ENCODE measurements at places on chromosomes 1 and 21.

GRCh38 chr1:224069138-224069537 lies 44.8 kb upstream of the FBXO28 start:
- no peak for DNase-seq

- DNase-seq: no peak
Measured at GRCh38 chr1:169295425-169295824, 72.2 kb downstream of the NME7 start.

DNA sequence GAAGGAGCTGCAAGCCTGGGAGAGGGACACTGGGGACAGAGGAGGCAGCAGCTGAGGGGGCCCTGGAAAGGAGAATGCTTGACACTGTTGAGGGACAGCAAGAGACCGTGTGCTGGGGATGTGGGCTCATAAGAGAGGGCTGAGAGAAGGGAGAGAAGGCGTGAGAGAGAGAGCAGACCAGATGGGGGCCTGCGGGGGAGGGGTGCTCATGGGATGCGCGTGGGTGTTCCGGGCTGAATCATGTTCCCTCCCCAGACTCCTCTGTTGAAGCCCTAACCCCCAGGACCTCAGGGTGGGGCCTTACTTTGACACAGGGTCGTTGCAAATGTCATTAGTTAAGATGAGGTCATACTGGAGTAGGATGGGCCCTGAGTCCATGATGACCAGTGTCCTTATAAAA lies 40.8 kb downstream of the NTPCR start:
- no peak for DNase-seq

GRCh38 chr1:248834343-248834940 lies 3.6 kb upstream of the ZNF672 start:
- DNase-seq: no peak

GRCh38 chr1:25568090-25568833 lies 24.9 kb downstream of the LDLRAP1 start:
- no peak for DNase-seq

DNA sequence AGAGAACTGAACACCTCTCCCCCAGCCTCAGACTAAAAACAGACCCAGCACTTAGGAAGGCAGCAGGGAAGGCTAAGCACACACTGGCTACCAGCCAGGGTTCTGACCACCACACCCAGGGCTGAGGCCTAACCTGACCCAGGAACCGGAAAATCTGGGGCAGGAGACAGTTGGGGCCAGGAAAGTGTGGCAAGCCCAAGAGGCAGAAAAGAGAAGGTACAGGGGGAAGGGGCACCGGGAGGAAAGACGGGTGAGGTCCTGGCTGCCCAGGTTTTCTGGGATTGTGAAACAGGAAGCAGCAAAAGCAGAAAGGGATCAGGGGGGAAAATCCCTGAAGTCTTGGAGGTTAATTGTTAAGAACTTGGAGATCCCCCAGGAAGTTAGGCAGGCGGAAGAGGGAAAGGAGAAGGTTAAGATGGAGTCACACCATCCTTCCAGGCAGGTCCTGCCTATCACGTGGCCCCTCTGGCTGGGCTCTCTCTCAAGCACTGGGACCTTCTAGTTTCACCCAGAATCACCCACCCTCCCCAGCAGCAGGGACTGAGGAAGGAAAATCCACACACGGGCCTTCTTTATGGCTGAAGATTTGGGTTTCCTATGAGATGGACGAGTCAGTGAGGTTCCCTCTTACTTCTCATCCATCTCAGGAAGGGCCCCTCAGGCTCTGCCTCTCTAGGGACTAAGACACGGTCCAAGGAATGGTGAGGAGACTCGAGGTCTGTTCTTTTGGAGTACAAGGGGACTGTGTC lies 2.6 kb downstream of the HDGF start:
- no peak for DNase-seq

DNA sequence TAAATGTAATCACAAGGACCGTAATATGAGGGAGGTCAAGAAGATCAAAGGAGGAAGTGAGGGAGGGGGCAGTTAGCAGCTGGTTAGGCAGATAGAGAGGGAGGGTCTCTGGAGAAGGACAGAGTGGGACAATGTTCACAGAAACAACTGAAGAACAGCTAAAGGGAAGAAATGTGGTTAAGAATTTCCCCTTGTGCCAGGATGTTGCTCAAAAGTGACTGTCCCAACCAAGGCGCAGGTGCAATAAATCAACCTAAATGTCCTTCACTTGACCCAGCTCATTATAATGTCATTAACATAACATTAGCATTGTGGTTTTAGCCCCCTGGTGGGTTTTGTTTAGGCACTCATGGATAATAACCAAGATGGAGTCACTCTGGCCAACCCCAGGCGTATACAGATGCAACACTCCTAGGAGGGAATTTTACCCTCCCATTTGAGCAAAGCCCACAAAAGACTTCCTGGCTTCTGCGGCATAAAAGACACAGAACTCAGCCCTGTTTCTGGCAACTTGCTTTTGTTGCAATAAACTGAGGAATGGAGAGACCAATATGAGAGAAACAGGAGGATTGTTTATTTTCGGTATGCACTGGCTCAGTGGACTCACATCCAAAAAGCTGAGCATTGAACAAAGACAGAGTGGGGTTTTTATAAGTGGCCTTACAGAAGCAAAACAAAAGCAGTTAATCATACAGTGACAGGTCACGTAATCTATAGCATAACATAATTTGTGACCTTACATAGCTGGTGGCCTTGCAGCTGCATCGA lies 7.3 kb upstream of the CA6 start:
- DNase-seq: no peak

DNA sequence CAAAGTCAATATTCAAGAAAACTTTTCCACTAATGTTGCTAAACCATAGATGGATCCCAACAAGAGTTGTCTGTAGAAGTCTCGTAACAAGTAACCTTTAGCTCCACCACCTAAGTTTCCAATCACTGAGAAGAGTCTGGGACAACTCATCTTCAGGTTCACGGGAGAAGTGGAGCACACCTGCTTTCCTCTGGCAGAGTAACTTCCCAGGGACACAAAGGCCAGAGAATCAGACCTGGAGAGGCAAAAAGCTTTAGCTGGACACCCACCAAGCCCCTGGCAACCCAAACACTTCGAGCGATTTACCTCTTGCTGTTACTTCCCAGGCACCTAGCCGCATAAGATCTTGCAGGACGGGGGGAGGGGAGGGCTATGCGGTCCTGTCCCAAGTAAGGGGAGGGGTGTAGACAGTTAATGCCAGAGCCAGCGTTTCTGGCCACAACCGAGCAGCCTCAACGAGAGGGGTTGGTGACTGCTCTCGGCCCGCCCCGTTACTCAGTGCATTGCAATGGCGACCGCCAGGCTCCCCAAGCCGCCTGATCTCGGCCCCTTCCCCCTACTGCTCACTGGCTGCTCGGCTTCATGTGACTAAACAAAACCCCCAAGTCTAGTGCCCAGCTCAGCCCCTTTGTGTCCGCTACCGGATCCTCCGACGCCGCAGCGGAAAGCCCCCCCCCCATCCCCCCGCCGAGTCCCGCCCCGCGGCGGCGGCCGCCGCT lies 709 bp downstream of the ZNF644 start:
- DNase-seq: peak; percentile 68

GRCh38 chr1:17881761-17882160 lies 126.6 kb downstream of the ACTL8 start:
- DNase-seq: no peak

- DNase-seq: no peak
Measured at GRCh38 chr1:5250336-5250735, 595.9 kb downstream of the AJAP1 start.

DNA sequence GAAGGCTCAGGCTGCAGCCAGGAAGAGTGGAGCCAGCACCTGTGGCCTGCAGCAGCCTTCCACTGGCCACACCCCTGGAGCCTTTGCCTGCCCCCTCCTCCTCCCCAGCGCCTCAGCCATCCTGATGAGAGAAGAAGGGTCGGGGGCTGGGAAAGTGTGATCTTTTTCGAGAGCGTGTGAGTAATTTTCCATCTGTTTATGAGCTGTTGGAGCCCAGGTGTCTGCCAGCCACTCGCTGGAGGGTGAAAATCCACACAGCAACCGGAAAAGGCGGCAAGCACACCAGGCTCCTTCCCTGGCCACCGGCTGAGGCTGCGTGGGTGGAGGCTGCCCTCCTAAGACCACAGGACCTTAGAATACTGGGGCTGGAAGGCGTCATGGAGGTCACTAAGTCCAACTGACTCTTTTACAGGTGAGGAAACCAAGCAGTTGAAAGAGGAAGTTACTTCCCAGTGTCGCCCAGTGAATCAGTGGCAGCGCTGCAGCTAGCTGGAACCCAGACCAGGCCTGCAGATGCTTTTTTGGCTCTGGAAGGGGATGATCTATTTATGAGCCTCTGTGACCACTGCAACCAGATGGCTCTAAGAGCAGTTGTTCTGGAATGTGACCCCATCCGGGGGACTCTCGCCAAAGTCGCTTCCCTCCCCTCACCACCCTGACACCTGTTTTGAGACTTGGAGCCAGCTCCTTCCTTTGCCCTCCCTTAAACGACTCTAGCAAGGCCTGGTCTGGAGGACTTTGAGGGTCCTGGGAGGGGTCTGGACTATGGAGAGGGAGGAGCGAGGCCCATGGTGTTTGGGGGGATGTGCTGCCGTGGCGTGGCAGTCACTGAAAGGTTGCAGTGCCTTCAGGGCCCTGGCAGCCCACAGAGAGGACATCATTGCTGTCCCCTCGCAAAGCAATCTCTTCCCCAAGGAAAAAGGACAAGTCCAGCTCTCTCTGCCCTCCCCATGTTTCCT lies 54.5 kb downstream of the LGR6 start:
- DNase-seq: no peak

GRCh38 chr1:27507960-27508665 lies 18.1 kb upstream of the WASF2 start:
- no peak for DNase-seq

GRCh38 chr1:82790556-82790955 lies 989.8 kb downstream of the ADGRL2 start:
- no peak for DNase-seq

DNA sequence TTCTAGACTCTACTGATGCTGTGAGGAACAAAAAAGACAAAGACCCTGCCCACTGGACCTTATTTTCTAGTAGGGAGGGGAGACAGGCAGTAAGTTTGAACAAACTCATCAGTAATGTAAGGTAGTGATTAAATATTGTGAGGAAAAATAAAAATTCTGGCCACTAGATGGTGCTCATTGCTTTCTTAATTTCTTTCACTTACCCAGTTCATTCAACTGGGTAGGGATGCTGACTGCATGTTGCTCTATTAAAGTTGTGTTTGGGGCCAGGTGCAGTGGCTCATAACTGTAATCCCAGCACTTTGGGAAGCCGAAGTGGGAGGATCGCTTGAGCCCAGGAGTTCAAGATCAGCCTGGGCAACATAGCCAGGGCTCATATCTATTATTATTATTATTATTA lies 6.3 kb upstream of the KYAT3 start:
- peak; percentile 81 for DNase-seq

- peak; percentile 22 for DNase-seq
Measured at GRCh38 chr1:167621780-167622313, 8.2 kb upstream of the RCSD1 start.

DNA sequence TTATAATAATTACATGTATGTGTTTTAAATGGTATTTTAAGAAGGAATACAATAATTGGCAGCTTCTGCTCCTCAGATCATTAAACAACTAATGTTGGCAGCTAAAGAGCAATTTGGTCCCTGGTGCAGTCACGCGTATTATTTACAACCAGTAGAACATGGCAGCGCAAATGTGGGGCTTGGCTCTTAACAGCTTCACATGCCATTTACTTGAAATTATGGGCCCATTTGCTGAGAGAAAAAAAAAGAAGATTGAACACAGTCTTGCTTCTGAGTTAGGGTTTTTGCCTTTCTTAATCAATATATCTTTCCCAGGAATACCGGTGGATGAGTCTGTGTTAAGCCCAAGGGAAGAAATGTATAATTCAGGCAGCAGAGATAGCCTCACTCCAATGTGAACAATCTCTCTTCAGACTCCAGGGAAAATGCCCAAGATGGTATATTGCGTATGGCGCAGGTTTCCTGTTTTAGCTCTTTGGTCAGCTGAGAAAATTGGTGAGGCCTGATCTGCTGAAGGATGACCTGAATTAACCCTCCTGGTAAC lies 174.5 kb downstream of the DISC1 start:
- no peak for DNase-seq

GRCh38 chr1:43550598-43551246 lies 20.0 kb downstream of the PTPRF start:
- DNase-seq: no peak

DNA sequence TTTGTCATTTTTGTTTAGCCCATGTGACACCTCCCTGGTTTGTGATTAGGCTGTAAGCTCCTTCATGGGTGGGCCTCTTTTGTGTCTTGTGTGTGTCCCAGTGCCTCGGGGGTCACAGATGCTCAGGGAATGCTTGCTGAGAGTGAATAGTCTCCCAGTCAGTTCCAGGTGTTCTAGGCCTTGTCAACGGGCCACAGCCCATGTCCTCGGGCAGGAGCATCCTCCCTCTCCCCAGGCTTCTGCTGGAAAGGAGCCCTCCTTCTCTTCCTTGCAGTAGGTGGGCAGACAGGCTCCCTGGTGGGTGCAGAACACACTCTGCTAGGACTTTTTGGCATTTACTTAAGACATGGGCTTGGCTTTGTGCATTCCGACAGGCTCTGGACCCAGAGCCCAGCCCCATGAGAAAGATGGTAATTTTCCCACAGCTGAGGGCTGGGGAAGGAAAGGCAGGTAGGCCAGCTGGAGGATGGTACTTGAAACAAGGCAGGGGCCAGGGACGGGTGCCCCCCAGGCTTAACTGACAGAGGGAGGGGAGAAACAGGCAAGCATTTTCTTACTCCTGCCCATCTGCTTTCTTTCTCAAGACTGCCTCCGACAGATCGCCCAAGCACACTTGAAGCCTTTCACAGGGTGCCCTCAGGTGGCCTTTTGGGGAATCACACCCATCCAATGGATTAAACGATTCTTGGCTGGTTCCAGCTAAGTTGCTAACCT lies 7.1 kb upstream of the CPLANE2 start:
- peak; percentile 56 for DNase-seq

DNA sequence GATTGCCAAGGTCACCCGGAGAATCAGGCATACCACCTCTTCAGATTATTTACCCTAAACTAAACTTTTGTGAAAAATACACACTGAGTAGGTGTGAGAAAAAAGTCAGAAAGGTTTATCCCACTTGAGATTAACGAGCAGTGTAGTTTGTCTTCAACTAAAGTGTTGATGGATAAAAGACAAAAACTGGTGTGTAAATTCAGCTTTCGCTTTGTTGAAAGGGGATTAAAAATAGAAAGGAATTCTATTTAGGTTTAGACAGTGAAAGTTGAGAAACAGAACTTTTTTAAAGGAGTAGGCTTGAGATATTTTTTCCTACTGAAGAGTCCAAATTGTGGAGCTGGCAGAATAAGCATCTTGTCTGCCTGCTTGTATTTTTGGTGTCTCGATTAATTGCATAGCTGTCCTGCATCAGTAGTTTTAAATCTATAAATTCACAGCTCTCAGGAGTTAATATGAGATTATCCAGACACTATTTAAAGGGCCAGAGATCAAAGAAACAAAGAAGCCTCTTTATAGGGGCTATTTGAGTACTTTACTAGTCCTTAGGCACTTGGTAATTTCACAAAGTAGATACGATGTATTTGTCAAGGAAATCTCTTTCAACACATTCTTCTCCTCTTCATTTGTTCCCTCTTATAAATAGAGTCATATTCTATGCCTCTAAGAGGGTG lies 46.7 kb upstream of the RABGAP1L start:
- DNase-seq: no peak

DNA sequence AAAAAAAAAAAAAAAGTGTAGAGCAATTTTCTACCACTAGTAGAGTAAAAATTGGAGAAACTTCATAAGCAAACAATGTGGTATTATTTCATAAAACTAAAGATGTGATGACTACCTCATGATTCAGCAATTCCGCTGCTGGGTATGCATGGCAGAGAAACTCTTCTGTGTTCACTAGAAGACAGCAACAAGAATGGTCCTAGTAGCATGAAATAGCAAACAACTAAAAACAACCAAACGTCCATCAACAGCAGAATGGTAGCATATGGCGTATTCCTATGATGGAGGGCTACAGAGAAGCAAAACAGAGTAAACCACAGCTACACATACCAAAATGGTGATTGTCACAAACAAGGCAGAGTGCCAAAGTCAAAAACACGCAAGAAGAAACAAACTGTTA lies 18.9 kb downstream of the HTR1D start:
- DNase-seq: no peak
